Ovary (tissue), 10 donors: ENCODE measurements at places on chromosomes 4 and X.
A peak's percentile ranks its signal among the peaks of the same experiment; 100 is the strongest.

- DNase-seq, result peak; percentile 65
- H3K4me1 ChIP-seq, result no peaks in the 10 kb centered on the region
- H3K27me3 ChIP-seq, result no peaks in the 10 kb centered on the region
- no peaks in the 10 kb centered on the region for H3K36me3 ChIP-seq
These were observed at the start of gene RPS6KA6 for GRCh38 chrX:84187533-84188319. Gene RPS6KA6 (minus strand): TSS chrX:84188199. CDS start chrX:84187899, 300 bp downstream.

GRCh38 chrX:24395775-24396174, 35.3 kb downstream of the SUPT20HL1 start:
- no peak for DNase-seq
- peaks cover 2% of the 10 kb centered on the region for H3K4me1 ChIP-seq
- H3K4me3 ChIP-seq, result no peak overlapping the region
- peak overlapping the region; percentile 44 for H3K27ac ChIP-seq
- H3K36me3 ChIP-seq, result no peaks in the 10 kb centered on the region

DNA sequence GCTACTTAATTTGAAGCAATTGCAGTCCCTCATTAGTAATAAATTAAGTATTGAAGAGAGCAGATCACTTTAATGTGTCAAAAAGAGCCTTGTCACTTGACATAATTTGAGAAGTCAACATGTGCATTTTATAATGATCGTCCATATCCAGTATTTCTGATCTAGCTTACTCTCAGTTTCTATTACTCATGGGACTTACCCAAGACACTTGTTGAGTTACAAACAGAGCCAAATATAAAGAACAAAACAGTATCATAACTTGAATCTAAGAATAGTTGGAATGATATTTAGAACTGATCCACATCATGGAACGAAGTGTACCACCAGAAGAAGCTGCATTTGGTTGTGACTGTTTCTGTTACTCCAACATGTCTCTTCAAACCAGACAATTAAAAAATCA, 54.7 kb downstream of the SLITRK4 start:
- H3K27ac ChIP-seq, result no peak overlapping the region
- H3K4me3 ChIP-seq, result no peak overlapping the region
- DNase-seq, result no peak
- H3K36me3 ChIP-seq, result no peaks in the 10 kb centered on the region

DNA sequence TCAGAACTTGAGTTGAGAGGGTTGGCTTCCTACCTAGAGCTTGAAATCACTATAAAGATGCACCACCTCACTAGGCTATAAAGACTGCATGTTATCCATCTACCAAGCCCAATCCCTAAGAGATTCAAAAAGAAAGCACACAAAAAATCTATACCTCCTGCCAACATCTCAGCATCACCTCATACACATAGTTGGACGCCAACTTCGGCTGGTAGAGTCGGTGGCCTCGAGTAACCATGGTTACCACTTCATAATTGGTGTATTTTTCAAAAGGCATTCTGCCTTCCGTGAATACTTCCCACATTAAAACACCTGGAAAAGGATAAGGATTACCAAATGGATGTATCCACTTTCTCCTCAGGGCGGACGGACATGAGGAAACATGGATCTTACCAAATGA, 4.5 kb upstream of the TXK start:
- H3K27ac ChIP-seq, result no peak overlapping the region
- H3K4me3 ChIP-seq, result no peak overlapping the region
- no peaks in the 10 kb centered on the region for H3K27me3 ChIP-seq
- no peaks in the 10 kb centered on the region for H3K4me1 ChIP-seq

- H3K4me1 ChIP-seq, result no peaks in the 10 kb centered on the region
- no peaks in the 10 kb centered on the region for H3K36me3 ChIP-seq
- no peaks in the 10 kb centered on the region for H3K27me3 ChIP-seq
- no peak overlapping the region for H3K4me3 ChIP-seq
- DNase-seq, result no peak
These were observed 185.8 kb upstream of the SLIT2 start for GRCh38 chr4:20065952-20066351.

DNA sequence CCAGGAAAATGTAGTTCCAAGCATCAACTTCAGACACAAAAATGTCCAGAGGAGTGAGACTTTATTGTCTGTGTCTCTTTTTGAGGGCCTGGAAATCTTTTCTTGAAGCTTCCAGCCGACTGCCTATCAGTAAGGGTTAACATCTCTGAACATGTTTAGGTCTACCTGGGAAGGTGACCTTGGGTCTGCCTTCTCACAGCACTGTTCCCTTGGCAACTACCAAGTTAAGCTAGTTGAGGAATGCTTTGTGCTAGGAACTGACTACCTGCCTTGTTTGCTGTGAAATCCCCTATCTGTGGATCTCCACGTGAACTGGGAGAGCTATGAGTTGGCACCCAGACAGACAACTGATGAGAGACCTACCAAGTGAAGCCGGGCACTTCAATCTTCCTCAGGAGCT, 81.6 kb downstream of the PPEF2 start:
- peaks cover 1% of the 10 kb centered on the region for H3K4me1 ChIP-seq
- DNase-seq, result no peak
- H3K27ac ChIP-seq, result no peak overlapping the region
- no peak overlapping the region for H3K4me3 ChIP-seq
